ENCODE measurements at places on chromosomes 7 and 10.

DNA sequence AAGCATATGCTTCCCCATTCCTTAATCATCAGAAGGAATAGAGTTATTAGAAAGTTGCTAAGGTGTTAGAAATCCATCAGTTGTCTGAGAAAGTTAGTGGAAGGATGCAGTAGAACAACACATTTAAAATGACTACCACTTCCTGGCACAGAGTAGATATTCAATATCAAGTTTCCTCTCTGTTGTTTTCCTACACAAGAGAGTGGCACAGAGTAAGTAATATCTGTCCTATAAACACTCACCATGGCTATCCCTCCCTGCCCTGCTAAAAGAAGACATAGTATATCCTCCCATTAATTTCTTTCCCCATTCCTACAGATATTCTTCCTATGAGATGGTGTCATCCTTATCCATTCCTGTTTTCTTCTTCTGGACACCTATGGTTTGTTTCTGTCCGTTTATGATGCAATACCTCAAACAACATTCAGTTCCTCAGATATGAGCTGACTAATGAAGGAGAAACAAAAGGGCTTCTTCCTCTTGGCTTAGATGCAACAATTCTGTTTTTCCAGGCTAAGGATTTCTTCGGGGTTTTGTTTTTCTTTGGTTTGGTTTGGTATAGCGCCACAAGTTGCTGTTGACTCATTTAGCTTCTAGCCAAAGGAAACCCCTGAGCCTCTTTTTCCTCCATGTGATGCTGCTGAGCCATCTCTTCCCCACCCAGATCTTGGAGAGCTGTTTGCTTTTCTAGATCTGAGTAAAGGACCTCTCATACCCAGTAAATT, 32.9 kb upstream of the BPGM start:
- no peak for DNase-seq

DNA sequence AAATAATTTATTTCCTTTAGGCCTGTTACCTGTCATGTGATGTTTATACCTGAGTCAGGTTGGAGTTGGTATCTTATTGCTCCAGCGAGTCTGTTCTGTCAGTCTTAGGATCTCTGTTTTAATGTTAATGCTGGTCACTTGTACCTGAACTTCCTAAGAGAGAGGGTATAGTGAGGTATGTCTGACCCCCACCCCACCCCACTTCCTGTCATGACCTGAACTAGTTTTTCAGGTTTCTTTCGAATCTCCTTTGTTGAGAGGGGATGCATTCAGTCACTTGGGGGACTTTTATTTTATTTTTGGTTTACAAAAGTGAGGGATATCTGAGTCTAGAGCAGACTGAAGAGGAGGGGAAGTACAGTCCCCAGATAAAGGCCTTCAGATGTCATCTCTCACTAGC, 769.0 kb upstream of the COBL start:
- DNase-seq, result no peak

DNA sequence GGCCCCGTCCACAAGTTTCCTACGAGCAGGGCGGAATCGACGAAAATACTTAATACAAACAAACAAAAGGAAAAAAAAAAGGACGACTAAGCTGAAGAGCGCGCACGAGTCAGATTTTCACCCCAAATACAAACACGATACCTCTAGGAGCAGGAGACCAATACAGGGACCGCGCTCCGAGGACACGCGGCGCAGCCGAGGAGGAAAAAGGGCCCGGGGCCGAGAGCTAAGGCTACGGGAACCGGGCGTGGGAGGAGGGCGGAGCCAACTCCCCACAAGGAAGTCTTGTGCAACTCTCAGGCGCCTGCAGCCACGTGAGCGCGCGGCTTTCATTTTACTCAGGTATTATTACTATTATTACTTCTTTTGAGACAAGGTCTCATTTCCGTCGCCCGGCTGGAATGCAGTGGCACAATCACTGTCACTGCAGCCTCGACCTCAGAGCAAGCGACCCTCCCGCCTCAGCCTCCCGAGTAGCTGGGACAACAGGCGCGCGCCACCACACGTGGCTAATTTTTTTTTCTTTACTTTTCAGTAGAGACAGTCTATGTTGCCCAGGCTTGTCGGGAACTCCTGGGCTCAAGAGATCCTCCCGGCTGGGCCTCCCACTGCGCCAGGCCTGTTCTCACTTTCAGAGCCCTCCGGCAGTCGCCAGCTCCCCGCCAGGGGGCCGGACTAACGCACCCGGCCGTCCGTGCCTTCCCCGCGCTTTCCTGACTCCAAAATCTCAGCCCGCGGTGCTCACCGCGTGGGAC, 1.2 kb downstream of the HNRNPF start:
- peak; percentile 88 for DNase-seq

DNA sequence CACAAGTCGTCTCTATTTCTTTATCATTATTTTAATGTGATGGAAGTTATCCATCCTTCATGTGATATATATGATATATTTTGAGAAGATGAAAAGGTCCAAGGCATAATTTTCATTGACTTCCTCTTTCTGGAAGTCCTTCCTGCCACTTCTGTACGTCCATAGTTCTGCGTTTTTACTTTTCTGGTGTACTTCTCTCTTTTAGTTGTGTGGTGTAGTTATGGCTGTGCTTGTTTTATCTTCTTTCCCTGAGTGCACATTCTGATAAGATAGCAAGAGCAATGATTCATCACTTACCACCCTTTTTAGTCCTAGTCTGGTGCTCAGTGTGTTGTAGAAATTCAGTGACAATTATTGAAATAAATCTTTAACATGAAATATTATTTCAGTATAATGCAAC, 231.3 kb upstream of the FERD3L start:
- no peak for DNase-seq

- no peak for DNase-seq
Measured at GRCh38 chr10:1123198-1123597, 67.0 kb downstream of the WDR37 start.

- DNase-seq, result no peak
Measured at GRCh38 chr7:42702647-42703046, 209.2 kb downstream of the C7orf25 start.

DNA sequence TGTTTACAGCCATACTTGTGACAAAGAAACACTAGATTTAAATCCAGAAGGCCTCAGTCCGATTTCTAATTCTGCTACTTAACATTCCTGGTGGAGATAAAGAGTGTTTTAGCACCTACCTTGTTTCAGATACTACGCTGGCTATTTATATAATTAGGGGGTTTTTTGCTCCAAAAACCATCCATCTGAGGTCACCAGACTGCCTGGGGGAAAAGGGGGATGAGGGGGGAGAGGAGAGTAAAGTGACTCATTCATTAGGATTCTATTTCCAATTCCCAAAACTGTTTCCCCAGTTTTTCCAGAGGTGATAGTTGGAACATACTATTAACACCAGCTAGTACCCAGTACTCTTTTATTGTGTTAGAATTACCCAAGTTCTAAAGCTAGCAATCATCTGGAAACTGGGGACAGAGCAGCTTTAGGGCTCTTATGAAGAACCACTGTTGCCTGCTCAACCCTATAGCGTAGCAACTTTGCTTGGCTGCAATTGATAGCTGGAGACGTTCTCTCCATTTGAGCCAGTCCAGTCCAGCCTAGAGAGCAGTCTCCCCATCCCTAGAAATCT, 6.6 kb downstream of the GCC1 start:
- DNase-seq, result no peak

- no peak for DNase-seq
Measured at GRCh38 chr10:35912615-35913569, 270.8 kb upstream of the FZD8 start.

GRCh38 chr7:81715984-81716588, 53.8 kb downstream of the HGF start:
- no peak for DNase-seq

DNA sequence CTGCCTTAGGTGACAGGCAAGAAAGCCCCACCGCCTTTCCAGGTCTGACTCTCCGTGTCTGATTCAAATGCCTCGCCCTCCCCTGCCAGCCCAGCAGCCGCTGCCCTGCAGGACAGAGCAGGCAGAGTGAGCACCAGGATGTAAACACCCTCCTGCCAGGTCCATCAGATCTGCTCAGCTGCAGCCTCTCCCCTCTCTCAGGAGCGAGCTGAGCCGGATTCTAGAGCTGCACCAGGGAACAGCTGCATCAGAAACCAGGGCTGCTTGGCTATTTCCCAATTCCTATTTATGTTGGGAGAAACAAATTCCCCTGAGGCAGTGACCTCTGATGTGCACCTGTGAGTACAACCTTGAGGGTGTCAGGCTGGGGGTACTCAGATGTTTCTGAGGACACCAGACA, 121.5 kb upstream of the ZMIZ1 start:
- DNase-seq, result no peak

- no peak for DNase-seq
Measured at GRCh38 chr7:129499999-129500398, 2.3 kb upstream of the SMKR1 start.

- DNase-seq, result peak; percentile 53
Measured at GRCh38 chr7:23261843-23262452, 15.4 kb downstream of the GPNMB start.

GRCh38 chr10:9443758-9444157, 1389.3 kb downstream of the GATA3 start:
- DNase-seq, result no peak

- DNase-seq, result no peak
Measured at GRCh38 chr7:110929480-110930249, 161.3 kb upstream of the LRRN3 start.

- DNase-seq, result no peak
Measured at GRCh38 chr7:85705076-85705475, 518.2 kb upstream of the SEMA3D start.

GRCh38 chr7:24966802-24967201, 13.2 kb downstream of the OSBPL3 start:
- DNase-seq, result no peak

GRCh38 chr7:146412781-146413180, 296.2 kb downstream of the CNTNAP2 start:
- DNase-seq, result no peak

DNA sequence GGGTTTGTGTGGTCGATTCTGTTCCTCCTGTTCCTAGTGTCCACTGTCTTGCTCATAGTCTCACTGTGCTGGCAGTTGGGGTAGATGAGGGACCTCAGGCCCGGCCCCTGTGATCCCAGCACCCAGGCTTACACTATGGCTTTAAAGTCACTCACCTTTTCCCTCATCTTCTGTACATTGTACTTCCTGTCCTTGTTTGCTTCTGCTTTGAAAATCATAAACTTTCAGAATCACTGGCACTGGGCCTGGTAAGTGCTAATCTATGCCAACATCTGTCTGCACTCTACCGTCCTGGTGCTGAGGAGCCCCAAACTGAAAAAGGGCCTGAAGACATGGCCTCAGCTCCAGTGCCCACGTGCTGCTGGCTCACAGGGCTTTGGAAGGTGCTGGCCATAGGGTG, 5.7 kb upstream of the TAS2R60 start:
- no peak for DNase-seq

GRCh38 chr7:50397320-50397970, 52.7 kb downstream of the FIGNL1 start:
- DNase-seq, result peak; percentile 67

- no peak for DNase-seq
Measured at GRCh38 chr10:70672165-70673042, at the start of gene ADAMTS14. ADAMTS14 (plus strand) TSS chr10:70672506; CDS start chr10:70672803, 297 bp downstream.

DNA sequence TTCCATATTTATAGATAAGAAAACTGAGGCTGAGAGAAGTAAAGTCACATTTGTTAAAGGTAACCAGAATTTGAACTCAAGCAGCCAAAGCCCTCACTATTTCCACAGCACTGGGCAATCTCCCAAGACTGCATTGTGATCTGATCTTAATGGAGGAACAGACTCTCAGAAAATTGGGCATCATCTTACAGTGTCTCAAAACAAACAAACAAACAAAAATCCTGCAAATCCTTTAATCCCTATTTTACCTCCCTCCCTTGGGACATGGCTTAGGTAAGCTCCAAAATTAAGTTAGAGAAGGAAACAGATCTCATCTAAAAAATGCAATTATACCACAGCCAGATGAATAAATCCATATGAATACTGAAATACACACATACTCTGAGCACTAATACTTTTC, 57.5 kb downstream of the FHIP2A start:
- DNase-seq, result no peak

- DNase-seq, result no peak
Measured at GRCh38 chr7:111560773-111561653, 1.3 kb downstream of the IMMP2L start.

DNA sequence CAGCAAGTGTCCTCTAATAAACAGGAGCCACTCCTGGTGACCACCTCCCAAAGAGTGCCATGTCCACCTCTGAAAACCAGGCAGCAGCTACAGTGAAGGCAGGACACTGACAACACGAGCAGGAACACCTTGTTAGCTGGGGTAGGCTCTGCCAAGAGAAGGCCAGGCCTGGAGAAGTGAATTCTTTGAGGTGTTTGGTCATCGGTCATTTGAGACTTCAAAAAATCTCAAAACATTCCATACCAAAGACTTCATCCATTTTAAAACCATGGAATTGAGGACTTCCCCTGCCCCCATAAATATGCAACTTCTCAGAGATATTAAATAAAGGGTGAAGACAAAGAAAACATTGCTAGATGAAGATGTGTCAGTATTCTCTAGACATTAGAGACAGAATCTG, 28.4 kb upstream of the OPALIN start:
- no peak for DNase-seq

DNA sequence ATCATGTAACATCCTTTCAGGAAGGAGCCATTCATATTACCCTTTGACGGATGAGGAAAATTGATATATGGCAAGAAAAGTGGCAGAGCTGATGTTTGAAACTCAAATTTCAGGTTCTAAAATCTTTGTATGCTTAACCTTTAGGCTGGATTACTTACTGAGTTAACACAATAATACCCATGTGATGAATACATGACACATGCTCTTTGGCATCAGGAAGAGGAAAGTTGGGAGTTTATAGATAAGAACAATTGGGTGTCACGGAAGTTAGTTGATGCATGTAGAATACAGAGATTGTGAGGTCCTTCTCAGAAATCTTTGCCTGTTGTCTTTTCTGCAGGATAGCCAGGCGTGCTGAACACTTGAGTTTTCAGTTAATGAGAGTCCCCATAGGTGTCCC, 572.1 kb upstream of the POM121L12 start:
- DNase-seq, result no peak

GRCh38 chr7:67653856-67654454, 657.3 kb downstream of the TYW1 start:
- DNase-seq, result no peak

GRCh38 chr10:78292250-78292981, 258.8 kb downstream of the RPS24 start:
- DNase-seq, result no peak

GRCh38 chr7:132402751-132403245, 173.5 kb downstream of the PLXNA4 start:
- no peak for DNase-seq

- no peak for DNase-seq
Measured at GRCh38 chr10:59997827-59998525, 91.6 kb upstream of the CCDC6 start.

GRCh38 chr7:131106681-131107336, 220.9 kb upstream of the MKLN1 start:
- peak; percentile 65 for DNase-seq
